ENCODE measurements at places on chromosomes 7 and 10.

- no peaks in the 10 kb centered on the region for H3K36me3 ChIP-seq
- H3K4me3 ChIP-seq, result no peak overlapping the region
- no peaks in the 10 kb centered on the region for H3K27me3 ChIP-seq
Measured at GRCh38 chr7:55474944-55475854, 97.1 kb downstream of the VOPP1 start.

DNA sequence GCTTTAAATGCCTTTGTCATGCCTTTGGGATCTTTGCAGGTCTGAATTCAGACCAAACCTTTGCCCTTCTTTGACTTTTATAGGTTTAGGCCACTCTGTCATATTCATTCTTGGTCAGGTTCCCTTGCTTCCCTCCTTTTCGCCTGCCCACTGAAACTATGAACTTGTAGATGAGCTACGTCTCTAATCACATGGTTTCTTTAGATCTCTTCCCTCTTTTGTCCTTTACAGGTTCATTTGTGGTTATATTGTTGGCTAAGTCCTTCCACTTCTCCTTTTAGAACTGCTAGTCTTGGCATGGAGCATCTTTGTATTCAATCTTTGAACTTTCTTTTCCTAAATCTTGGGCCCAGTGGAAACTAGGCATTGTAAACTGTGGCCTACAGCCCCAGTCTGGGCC is 104.0 kb upstream of the ZEB1 start:
- H3K4me3 ChIP-seq, result no peak overlapping the region
- H3K4me1 ChIP-seq, result peaks cover 2% of the 10 kb centered on the region
- no peak for DNase-seq
- no peak overlapping the region for H3K27ac ChIP-seq
- H3K36me3 ChIP-seq, result no peaks in the 10 kb centered on the region

GRCh38 chr7:158811461-158811860 is 17.8 kb downstream of the ESYT2 start:
- H3K36me3 ChIP-seq, result no peaks in the 10 kb centered on the region
- H3K4me1 ChIP-seq, result peaks cover 13% of the 10 kb centered on the region
- H3K27ac ChIP-seq, result no peak overlapping the region
- no peak overlapping the region for H3K4me3 ChIP-seq
- DNase-seq, result no peak

DNA sequence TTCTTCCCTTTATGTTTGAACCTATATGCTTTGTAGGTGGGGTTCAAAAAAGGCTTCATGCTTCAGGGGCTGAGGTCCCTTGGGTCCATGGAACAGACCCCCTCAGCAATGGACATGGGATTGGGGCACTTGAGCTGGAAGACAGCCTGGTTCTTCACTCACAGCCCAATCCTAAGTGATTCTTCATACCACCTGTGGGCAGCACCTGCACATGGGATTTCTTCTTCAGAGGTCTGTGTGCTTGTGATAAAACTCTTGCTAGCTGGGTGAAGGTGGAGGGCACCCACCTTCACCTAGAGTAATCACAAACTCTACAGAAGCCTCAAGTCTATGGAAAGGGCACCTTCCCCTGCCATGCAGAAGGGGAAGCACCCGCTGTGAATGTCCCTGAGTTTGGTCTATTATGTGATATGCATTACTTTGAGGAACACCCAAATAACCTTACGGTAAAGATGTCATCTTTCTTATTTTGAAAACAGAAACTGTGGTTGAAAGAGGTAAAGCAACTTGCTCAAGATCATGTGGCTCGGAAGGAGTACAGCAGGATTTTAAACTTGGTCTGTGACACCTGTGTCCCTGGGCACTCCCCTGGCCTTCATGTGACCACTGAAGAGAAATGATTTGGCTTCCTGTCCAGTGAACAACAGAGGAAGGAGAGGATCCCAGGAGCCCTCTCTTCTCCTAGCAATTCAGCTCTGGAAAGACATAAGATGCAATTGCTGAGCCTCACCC is 469.5 kb upstream of the ZMIZ1 start:
- no peaks in the 10 kb centered on the region for H3K4me1 ChIP-seq
- no peaks in the 10 kb centered on the region for H3K36me3 ChIP-seq
- no peaks in the 10 kb centered on the region for H3K27me3 ChIP-seq
- no peak overlapping the region for H3K4me3 ChIP-seq
- DNase-seq, result no peak

- no peaks in the 10 kb centered on the region for H3K36me3 ChIP-seq
- no peaks in the 10 kb centered on the region for H3K4me1 ChIP-seq
- no peak for DNase-seq
- H3K27me3 ChIP-seq, result no peaks in the 10 kb centered on the region
- H3K4me3 ChIP-seq, result no peak overlapping the region
Measured at GRCh38 chr10:87177-88080, 38.3 kb upstream of the TUBB8 start.

GRCh38 chr10:120979435-120980278 is 128.5 kb downstream of the WDR11 start:
- no peak for DNase-seq
- peaks cover 15% of the 10 kb centered on the region for H3K4me1 ChIP-seq
- peaks cover 21% of the 10 kb centered on the region for H3K27me3 ChIP-seq
- no peak overlapping the region for H3K27ac ChIP-seq
- H3K36me3 ChIP-seq, result no peaks in the 10 kb centered on the region

DNA sequence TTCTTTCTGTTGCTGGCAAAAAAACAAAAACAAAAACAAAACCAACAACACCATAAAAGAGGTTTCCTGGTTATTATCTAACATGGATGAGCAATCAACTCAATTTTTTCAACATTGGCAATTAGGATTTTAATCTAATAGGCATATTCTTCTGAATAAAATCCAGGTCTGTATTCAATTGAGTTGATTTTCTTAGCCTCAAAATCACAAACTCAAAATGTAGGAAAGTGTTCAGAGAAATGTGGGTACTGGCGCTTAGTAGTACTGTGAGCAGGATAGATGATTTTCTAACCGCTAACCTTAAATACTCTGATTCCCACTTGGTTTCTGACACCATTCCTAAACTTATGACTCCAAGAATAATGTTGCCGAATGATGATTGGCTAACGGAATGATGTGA is 5.6 kb downstream of the WNT16 start:
- H3K27ac ChIP-seq, result no peak overlapping the region
- H3K27me3 ChIP-seq, result peaks cover 10% of the 10 kb centered on the region
- no peaks in the 10 kb centered on the region for H3K36me3 ChIP-seq
- no peak overlapping the region for H3K4me3 ChIP-seq
- peaks cover 2% of the 10 kb centered on the region for H3K4me1 ChIP-seq
- DNase-seq, result no peak

DNA sequence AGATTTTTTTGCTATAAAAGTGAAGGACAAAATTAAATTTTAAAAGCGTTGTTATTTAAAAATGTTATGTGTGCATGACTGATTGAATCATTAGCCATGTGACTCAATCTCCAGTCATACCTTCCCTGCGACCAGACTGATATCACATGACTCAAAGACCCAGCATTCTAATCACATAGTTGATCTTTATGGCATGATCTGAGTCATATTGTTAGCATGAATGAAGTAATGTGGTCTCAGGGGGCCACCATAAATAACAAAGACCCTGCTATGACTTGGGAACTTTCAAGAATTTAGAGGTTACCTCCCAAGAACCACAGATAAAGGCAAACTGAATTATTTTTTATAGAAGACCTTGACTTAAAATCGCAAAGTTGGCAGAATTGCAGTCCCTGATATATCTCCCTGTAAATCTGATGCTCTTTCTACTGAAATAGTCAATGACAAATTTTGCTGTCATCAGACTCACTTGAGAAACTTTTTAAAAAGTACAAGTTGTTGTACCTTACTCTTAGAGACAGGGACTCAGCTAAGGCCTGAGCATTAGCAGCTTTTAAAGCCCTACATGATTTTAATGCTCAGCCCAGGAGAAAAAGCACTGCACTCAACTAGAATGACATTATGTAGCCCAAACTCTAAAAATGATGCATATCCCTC is 717.3 kb downstream of the XPNPEP1 start:
- H3K27ac ChIP-seq, result no peak overlapping the region
- no peak for DNase-seq
- no peaks in the 10 kb centered on the region for H3K4me1 ChIP-seq
- H3K4me3 ChIP-seq, result no peak overlapping the region

GRCh38 chr7:70598976-70599375 is 533.0 kb upstream of the GALNT17 start:
- H3K36me3 ChIP-seq, result no peaks in the 10 kb centered on the region
- DNase-seq, result no peak
- no peak overlapping the region for H3K27ac ChIP-seq
- no peak overlapping the region for H3K4me3 ChIP-seq

DNA sequence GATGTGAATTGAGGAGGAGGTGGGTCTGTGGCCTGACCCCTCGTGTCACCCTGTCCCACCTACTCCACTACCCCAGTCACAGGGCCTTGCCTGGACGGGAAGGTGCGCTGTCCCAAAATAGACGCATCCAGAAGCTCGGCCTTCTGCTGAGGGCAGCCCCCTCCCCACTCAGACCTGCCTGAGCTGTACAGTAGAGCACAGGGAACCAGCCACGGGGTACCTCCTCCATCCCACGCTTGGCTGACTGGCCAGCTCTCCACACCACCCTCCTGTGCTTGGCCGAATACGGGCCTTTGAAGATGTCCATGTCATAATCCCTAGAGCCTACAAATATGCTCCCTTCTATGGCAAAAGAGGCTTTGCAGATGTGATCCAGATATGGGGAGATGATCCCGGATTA is 88.3 kb downstream of the CHST15 start:
- H3K27ac ChIP-seq, result no peak overlapping the region
- DNase-seq, result peak; percentile 26
- peaks cover 2% of the 10 kb centered on the region for H3K4me1 ChIP-seq
- no peaks in the 10 kb centered on the region for H3K27me3 ChIP-seq
- no peaks in the 10 kb centered on the region for H3K36me3 ChIP-seq

DNA sequence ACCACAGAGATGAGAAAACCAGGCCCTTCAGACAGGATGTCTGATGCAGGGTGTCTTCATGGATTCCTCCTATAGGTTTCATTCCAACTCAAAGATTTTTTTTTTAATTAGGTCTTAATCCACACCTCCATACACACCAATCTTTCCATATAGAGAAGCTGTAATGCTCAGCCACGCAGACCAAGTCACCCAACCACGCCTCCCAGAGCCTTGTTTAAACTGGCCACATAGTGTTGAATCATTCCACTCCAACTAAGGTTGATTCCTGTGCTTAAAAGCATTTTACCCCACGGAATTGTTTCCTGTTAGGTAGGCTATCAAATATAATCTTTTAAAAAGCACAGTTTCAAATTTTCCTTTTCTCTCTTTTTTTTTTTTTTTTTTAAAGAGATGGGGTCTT is 153.6 kb downstream of the TYW1B start:
- H3K4me3 ChIP-seq, result no peak overlapping the region
- no peaks in the 10 kb centered on the region for H3K27me3 ChIP-seq
- no peak overlapping the region for H3K27ac ChIP-seq
- H3K4me1 ChIP-seq, result no peaks in the 10 kb centered on the region
- no peak for DNase-seq

DNA sequence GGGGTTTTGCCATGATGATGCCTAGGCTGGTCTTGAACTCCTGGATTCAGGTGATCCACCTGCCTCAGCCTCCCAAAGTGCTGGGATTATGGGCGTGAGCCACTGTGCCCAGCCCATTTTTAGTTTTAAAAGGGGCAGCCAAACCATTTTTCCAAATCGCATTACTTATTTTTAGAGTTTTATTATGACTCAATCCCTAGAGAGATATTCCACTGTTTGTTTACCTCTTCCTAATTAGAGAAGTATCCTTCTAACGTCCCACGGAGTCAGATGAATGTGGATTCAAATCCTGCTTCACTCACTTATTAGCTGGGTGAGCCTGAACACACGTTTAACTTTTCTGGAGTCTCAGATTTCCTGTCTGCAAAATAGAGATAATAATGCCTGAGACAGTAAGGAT is 15.2 kb downstream of the WNT8B start:
- H3K27ac ChIP-seq, result no peak overlapping the region
- no peak for DNase-seq
- H3K36me3 ChIP-seq, result no peaks in the 10 kb centered on the region

- H3K27ac ChIP-seq, result no peak overlapping the region
- H3K4me3 ChIP-seq, result no peak overlapping the region
- DNase-seq, result no peak
- H3K36me3 ChIP-seq, result no peaks in the 10 kb centered on the region
Measured at GRCh38 chr10:32731527-32731926, 226.5 kb downstream of the ITGB1 start.

DNA sequence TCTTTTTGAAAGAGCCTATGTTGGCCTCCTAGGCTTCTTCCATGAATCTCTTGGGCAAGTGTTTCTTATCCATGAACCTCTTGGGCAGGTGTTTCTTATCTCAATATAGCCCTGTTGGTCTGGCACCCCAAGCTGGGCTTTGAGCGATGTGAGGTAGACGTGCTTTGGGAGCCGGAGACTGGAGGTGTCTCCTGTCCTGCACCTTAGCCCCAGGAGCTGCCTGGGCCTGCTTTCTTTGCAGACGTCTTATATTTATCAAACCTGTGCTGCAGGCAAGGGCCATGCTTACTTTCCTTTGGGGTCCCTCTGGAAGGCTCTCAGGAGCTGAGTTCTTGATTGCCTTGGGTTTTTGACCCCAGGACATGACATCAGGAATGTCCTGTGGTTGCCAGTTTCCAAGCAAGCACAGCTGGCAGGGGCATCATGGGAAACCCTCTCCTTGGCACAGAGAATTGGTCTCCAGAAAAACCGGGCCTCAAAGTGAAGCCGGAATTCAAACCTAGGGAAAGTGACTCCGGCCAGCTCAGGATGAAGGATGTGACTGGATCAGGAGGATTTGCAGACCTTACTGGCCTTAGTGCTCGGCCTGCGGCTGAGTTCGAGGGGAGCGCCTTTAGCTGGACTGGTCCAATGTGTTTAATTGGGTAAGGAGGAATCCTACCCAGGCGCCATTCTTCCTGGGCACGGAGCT is 2.8 kb downstream of the JAKMIP3 start:
- H3K27me3 ChIP-seq, result no peaks in the 10 kb centered on the region
- no peaks in the 10 kb centered on the region for H3K36me3 ChIP-seq
- H3K4me1 ChIP-seq, result peaks cover 14% of the 10 kb centered on the region

GRCh38 chr10:27783660-27784059 is 38.0 kb upstream of the MKX start:
- no peak overlapping the region for H3K27ac ChIP-seq
- H3K27me3 ChIP-seq, result no peaks in the 10 kb centered on the region
- H3K36me3 ChIP-seq, result no peaks in the 10 kb centered on the region
- H3K4me1 ChIP-seq, result peaks cover 3% of the 10 kb centered on the region

- DNase-seq, result no peak
- no peaks in the 10 kb centered on the region for H3K36me3 ChIP-seq
- H3K4me3 ChIP-seq, result no peak overlapping the region
- no peaks in the 10 kb centered on the region for H3K27me3 ChIP-seq
- H3K27ac ChIP-seq, result no peak overlapping the region
- H3K4me1 ChIP-seq, result no peaks in the 10 kb centered on the region
Measured at GRCh38 chr10:85901599-85901998, 465.0 kb downstream of the GRID1 start.

Measured in H1 (cell line).